ENCODE measurements at places on chromosomes 5 and 9.

- no peak for DNase-seq
These were observed 170.0 kb downstream of the CCDC171 start for GRCh38 chr9:15722888-15723287.

GRCh38 chr5:74281166-74281565 is 359.4 kb downstream of the ENC1 start:
- DNase-seq = no peak

DNA sequence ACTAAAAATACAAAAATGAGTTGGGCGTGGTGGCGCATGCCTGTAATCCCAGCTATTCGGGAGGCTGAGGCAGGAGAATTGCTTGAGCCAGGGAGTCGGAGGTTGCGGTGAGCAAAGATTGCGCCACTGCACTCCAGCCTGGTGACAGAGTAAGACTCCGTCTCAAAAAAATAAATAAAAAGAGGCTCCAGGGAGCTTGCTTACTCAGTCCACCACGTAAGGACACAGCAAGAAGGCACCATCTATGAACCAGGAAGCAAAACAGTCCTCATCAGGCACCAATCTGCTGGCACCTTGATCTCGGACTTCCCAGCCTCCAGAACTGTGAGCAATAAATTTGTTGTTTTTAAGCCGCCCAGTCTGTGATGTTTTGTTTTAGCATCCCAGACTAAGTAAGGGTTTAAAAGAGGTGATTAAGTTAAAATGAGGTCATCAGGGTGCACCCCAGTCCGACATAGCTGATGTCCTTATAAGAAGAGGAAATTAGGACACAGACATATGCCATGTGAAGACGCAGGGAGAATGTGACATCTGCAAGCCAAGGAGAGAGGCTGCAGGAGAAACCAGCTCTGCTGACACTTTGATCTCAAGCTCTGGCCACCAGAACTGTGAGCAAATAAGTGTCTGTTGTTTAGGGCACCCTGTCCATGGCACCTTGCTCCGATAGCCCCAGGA is 45.9 kb downstream of the C9orf50 start:
- DNase-seq = no peak

- DNase-seq = no peak
These were observed 29.0 kb downstream of the TENT4A start for GRCh38 chr5:6742081-6742758.

- no peak for DNase-seq
These were observed 288.7 kb downstream of the ZSWIM6 start for GRCh38 chr5:61620699-61621182.

All from kidney glomerular epithelial cell (primary cell).